ENCODE measurements at places on chromosomes 3 and 15.

- no peak for DNase-seq
These were observed 30.6 kb downstream of the PSMD6 start for GRCh38 chr3:63992516-63993209.

GRCh38 chr3:140265302-140265701, 330.3 kb downstream of the CLSTN2 start:
- no peak for DNase-seq

- DNase-seq, result no peak
These were observed 76.1 kb downstream of the LDHAL6B start for GRCh38 chr15:59282515-59283337.

GRCh38 chr3:61985020-61985419, 388.3 kb downstream of the FEZF2 start:
- no peak for DNase-seq

GRCh38 chr15:86394866-86395265, 315.2 kb downstream of the AGBL1 start:
- no peak for DNase-seq

DNA sequence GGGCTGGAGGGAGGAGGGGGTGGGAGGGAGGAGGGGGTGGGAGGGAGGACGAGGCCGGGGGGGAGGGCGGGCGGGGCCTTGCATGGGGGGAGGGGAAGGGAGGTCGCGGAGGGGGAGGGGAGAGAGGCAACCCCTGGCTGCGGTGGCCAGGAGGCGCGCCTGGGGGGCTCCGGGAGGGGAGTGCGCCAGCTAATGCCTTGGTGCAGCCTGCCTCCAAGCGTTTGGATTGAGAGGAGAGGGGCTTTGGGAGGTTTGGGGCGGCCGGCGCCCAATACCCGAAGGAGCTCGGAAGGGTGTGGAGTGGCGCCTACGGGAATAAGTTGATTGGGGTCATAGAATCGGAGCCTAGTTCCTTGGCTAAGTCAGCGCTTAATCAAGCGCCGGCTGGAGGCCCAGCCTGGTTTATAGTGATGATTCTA, 557 bp downstream of the TFG start:
- peak; percentile 41 for DNase-seq

GRCh38 chr15:52288051-52288942, 7.3 kb downstream of the MYO5C start:
- no peak for DNase-seq

GRCh38 chr3:115975353-115975752, 352.0 kb downstream of the GAP43 start:
- no peak for DNase-seq

GRCh38 chr3:13518516-13518953, 30.4 kb upstream of the FBLN2 start:
- DNase-seq, result peak; percentile 94

GRCh38 chr3:36705015-36705414, 59.3 kb downstream of the DCLK3 start:
- no peak for DNase-seq

- DNase-seq, result no peak
These were observed 45.9 kb downstream of the CGNL1 start for GRCh38 chr15:57422113-57422754.

- no peak for DNase-seq
These were observed 23.2 kb downstream of the CYP8B1 start for GRCh38 chr3:42852441-42852840.

GRCh38 chr3:143885780-143886427, 37.6 kb upstream of the SLC9A9 start:
- peak; percentile 12 for DNase-seq

DNA sequence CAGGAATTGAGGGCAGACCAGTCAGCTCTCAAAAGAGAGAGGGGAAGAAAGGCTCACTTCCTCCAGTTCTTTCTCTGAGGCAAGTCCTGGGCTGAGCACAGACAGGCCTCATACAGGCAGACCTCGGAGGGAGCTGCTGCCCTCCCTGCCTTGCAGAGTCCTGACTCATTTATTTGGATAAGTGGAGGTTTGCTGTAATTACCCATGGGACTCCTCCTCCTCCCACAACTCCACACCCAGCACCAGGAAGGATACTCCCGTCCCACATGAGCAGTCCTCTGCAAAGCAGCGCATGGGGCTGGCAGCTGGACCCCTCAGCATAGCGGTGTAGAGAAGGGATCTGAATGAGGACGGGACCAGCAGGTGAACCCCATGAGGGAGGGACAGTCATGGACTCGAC, 13.4 kb upstream of the SCN10A start:
- no peak for DNase-seq

- DNase-seq, result no peak
These were observed 92.7 kb upstream of the TMC3 start for GRCh38 chr15:81466741-81467140.

GRCh38 chr3:185317674-185318073, 45.3 kb upstream of the MAP3K13 start:
- DNase-seq, result no peak

DNA sequence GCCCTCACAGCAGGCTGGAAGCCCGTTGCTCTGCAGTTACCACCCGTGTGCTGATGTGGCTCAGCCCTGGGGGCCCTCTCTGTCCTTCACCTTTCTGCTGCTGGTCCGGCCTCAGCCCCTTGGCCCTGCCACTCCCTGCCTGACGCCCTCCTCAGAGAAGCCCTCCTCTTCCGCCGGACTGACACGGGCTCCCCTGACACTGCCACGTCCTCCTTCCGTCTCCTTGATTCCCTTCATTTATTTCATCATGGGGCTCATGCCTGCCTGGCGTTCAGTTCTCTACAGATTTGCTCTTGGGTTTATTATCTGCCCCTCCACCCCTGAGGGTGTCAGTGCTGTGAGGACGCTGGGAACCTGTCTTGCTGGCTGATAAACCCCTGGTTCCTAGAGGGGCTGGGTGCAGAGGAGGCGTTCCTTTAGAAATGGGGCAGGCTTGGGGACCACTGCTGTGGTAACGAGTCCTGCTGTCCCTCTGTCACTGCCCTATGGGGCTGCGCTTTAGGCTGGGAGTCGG, 19.6 kb downstream of the FBLN2 start:
- no peak for DNase-seq

GRCh38 chr15:97998307-97999071, 38.0 kb downstream of the ARRDC4 start:
- DNase-seq, result no peak

DNA sequence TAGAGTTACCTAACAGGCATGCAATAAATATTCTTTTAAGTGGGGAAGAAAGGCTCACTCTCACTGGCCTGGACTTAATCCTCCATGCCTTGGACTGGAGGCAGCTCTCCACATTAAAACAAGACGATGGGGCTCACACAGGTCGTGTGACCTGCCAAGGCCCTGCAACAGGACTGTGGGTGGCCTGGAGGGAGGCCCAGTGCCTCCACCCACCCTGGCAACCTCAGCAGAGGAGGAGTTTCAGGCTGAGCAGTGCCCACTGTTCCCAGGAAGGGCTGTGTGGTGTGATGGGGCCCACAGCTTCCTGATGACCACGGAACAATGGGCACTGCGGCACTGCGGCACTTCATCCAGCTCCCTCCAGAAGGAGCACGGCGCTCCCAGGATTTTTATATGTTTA, 5.5 kb downstream of the UROC1 start:
- DNase-seq, result peak; percentile 59

DNA sequence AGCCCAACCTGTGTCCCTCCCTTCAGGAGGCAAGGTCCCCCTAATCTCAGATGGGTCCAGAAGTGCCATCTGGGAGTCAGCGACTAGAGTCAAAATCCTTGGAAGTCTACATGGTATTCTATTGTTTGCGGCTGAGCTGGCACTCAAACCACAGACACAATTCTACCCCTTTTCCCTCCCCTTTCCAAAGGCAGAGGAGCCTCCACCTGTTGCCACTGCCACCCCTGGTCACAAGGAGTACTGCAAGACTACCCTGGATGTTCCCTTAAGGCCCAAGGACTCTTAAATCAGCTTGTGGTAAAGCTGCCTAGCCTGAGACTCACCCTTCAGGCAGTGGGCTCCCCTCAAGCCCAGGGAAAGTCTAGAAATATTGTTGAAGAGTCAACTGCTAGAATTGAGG, 4.3 kb upstream of the OR5H6 start:
- no peak for DNase-seq

- DNase-seq, result no peak
These were observed 30.6 kb upstream of the CP start for GRCh38 chr3:149252272-149252671.

DNA sequence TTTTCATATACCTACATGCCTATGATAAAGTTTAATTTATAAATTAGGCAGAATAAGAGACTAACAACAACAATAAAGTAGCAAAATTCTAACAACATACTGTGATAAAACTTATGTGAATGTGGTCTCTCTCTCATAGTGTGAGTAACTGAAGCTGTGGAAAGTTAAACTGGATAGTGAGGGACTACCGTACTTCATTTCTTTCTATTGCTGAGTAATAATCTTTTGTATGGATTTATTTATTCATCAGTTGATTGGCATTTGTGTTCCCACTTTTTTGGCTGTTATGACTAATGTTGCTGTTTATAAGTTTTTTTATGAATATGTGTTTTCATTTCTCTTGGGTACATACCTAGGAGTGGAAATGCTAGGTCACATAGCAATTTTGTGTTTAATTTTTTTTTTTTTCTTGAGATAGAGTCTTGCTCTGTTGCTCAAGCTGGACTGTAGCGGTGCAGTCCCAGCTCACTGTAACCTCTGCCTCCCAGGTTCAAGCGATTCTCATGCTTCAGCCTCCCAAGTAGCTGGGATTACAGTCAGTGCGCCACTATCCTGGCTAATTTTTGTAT, 41.0 kb downstream of the RNF111 start:
- no peak for DNase-seq

- no peak for DNase-seq
These were observed 54.7 kb downstream of the IGF2BP2 start for GRCh38 chr3:185770109-185770508.

GRCh38 chr3:12495749-12496452, 11.6 kb downstream of the TSEN2 start:
- no peak for DNase-seq

DNA sequence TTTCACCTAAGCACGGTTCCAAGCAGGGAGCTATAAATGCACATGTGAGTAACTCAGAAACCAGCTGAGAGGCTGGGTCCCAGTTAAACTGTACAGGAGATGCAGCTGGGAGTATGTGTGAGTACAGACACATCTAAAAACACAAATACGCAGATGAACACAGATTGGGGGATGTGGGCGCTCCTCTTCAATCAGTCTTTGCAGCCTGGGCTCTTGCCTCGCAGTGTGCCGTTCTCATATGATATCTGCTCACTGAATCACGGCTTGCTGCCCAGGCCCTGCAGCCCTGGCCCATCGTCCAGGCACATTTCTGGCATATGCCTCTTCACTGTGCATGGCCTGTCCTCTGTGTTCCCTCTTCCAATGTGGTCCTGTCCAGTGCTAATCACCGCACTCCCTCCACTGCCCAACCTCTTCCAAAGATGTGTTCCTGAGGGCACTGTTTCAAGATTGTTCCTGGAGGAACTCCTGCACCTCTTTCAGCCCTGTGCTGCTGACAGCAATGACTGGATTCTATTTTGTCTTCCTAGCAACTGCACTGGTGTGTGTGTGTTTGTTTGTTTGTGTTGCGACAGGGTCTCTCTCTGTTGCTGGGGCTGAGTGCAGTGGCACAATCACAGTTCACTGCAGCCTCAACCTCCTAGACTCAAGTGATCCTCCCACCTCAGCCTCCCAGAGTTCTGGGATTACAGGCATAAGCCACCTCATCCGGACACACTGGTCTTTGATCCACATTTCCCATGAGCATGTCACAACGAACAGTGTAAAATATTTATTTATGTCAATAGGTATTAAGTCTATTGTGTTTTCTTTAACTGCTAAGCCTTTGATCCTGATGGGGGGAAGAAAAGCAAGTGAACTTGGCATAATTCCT, 17.0 kb downstream of the CA12 start:
- no peak for DNase-seq

GRCh38 chr15:34070003-34070402, 31.0 kb upstream of the AVEN start:
- no peak for DNase-seq

DNA sequence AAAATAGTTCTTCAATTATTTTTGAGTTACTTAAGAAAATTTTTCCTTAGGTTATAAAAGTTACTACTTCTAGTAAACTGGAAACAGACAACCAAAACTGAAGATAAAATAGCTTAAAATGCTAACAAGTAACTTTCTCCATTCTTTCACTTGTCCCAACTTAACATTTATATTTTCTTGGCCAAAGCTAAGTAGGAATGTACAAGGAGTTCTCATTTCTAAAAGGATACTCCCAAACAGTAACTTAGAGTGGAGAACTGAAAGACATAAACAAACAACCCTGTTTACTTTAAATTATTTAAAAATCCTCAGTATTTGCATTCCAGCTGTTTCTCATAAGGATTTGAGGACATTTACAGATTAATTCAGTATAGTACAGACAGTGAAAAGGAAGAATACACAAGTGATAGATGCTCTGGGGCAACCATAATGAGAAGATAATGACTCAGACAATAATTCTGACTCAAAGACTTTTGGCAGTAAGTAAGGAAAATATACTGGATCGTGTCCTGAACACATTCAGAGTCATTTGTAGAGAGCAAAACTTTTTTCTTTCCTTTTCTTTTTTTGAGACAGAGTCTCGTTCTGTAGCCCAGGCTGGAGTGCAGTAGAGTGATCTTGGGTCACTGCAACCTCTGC, 29.2 kb upstream of the ANXA2 start:
- DNase-seq, result no peak

GRCh38 chr15:35673093-35673684, 127.2 kb upstream of the DPH6 start:
- no peak for DNase-seq

GRCh38 chr3:72154391-72155335, 369.7 kb upstream of the PROK2 start:
- no peak for DNase-seq

GRCh38 chr3:194181612-194182529, 45.9 kb downstream of the HES1 start:
- no peak for DNase-seq

- no peak for DNase-seq
These were observed 85.3 kb downstream of the ASB7 start for GRCh38 chr15:100687582-100688141.

DNA sequence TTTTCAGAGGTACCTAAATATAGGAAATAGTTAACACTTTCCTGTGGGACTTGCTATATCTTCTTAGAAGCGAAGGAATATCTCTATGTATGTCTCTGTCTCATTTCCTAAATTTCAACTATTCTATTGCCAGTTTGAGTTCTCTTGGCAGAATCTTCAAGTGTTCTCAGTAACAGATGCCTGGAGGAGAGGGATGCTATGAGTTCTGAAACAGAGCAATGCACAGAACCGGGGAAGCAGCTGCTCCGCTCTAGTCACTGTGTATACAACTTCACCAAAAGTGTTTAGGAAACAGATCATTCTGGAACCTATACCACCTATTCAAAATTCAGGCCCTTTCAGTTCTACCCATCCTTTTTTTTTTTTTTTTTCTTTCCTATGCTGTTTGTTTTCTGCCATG, 144.6 kb downstream of the RORA start:
- no peak for DNase-seq
